ENCODE measurements at places on chromosomes 5 and 9.

DNA sequence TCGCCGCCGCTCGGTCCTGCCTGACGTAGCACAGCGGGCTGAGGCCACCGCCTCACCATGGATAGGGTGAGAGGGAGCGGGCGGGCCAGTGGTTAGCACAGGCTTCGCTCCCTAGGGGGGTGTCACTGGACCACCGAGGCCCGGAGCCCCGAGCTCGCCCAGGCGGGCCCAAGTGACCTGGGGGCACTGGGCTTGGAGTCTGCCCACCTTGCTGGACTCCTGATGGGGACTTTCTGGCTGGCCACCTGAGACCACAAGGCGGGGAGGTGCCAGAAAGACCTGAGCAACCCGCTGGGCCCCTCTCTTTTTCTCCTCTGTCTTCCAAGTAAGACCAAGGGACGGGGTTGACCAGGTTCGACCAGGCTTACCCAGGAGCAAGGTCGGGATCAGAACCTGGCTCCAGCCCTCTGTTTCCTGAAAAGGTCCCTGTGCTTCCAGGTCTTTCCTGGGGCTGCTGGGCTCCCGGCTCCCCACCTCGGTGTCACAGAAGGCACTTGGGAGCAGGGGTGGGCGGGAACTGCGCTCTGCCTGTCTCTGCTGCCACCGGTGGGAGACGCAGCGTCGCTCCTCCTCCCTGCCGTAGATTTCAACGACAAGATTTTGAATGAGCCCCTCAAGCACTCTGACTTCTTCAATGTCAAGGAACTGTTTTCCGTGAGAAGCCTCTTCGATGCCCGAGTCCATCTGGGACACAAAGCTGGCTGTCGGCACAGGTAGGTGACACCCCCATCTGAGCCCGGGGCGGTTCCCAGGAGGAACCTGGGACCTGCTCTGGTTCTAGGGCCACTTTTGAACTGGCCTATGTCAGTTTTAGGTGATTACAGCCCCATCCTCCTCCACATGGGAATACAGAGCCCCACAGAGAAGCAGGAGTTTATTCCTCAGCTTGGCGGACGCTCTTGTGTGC lies 1.0 kb downstream of the MRPS2 start:
- no peak for DNase-seq

DNA sequence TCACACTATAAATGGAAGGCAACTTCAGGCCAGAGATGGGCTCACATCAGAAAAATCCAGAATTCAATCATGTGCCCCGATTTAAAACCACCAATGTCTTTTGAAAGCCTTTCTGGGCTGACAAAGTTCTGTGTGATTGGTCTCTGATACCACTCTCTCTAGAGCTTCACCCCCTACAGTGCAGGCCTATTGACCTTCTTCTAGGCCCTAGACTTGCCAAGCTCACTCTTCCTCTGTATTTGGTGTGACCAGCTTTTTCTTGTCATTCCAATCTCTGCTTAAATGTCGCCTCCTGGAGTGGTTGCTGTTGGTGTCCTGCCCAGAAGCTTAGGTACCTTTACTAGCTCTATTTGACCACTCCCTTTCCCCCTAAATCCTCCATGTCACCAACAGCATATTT lies 78.7 kb downstream of the GCNT4 start:
- DNase-seq: no peak

DNA sequence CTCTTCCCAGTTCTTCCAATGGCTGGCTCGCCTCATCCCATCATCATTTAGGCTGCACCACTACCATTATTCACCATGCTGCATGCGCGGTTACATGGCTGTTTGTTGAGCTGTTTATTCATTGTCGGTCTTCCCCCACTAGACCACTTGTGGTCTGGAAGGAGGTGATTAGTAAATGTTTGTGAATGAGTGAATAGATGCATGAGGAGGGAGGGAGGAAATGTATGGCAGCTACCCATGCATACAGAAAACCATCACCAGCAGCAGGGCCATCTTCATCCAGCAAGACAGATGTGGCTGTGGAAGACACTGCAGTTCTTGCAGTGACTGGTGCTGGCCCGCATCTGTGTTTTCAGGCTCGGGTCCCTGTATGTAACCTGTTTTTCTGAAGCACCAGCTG lies 113.3 kb upstream of the SAP30L start:
- no peak for DNase-seq

GRCh38 chr5:120518581-120518980 lies 54.5 kb downstream of the PRR16 start:
- no peak for DNase-seq

DNA sequence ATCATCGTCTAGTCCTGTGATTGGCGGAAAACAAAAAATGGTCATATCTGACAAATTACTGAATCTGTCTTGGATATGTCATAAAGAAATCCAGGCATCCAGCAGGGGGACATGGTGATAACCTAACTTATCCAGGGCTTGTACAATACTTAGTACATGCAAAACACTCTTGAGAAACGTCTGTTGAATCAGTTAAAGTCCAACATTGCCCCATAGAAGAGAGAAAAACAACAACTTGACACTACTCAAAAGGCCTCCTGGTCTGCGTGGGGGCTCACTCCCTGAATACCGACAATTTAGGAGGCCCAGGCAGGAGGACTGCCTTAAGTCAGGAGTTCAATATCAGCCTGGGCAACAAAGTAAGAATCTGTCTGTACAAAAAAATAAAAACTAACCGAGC lies 217.5 kb downstream of the DCP2 start:
- DNase-seq: no peak
